ENCODE measurements at places on chromosomes 3 and 15.

DNA sequence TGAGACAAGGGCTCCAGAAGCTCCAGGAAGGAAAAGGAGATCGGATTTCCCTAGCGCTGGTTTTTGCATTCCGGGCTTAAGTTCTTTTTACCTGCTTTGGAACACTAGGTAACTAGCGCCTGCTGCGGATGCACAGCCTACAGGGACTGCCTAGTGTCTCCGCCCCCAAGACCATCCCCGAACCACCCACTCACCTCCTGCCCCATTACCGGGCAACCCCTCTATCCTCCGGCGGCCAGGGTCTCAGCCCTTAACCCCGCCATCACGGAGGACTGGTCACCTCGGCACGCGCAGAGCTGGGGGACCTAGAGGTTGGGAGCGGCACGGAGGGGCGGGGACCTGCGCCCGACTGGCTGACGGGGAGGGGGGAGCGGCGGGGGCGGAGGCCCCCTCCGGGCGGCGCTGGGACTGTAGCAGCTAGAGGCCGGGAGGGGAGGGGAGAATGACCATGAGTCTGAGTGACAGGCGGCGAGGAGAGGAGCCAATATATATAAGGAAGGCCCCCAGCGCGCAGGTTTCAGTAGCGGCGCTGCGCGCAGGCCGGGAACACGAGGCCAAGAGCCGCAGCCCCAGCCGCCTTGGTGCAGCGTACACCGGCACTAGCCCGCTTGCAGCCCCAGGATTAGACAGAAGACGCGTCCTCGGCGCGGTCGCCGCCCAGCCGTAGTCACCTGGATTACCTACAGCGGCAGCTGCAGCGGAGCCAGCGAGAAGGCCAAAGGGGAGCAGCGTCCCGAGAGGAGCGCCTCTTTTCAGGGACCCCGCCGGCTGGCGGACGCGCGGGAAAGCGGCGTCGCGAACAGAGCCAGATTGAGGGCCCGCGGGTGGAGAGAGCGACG is at the start of gene DLL4:
TSS of gene DLL4 (plus strand) at position 520 of the 839 bp plus-strand sequence. CDS start 329 bp downstream, outside the sequence.
- peak; percentile 51 for DNase-seq

GRCh38 chr3:57927916-57928315 is 80.3 kb upstream of the FLNB start:
- peak; percentile 44 for DNase-seq

DNA sequence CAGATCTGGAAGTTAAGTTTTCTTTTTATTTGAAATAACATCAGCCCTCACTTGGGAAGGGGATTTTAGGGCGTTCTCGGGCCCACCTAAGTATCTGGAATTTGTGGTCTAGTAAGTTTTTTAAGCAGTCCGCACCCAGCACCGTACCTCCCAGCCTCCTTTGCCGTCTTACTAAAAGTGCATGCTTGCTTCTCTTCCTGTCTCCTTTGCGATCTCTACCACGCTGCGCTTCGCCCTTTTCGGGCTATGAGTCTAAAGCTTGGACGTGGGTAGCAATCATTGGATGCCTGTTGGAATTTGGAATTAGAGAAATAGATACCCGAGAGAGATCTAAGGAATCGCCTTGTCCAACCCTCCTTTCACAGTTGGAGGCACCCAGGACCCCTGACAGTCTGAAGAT is 1.1 kb downstream of the THSD4 start:
- DNase-seq = no peak

DNA sequence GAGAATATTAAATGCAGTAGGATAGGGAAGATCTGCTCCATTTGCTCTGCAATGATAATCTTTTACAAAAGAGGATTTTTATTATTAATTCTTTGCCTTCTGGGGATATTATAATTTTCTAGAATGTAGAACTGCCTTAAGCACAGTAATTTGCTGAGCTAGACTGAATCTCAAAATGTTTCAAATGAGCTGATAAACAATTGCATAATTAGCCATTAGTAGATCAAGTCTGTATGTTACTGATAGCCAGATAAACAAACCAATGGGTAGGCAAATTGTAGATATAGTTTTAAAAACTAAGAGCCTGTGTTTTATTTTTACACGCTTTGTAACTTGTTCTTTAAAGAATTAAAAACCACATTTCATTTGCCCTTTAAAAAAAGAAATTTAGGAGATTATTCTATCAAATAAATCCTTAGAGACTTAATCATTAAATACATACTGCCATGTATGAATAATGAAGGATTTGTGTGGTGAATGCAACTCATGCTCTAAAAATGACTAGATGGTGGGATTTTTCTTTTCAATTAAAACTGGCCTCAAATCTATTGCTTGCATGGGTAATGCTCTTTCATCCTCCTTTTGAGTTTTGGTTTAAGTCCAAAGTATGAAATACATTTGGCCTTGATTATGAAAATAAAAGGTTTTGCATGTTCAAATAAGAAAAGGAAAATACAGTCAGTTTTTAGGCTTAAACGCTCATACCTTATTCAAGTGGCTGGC is 32.6 kb upstream of the NANOGP8 start:
- DNase-seq = no peak

GRCh38 chr15:73584699-73585420 is 48.3 kb downstream of the NPTN start:
- peak; percentile 67 for DNase-seq

DNA sequence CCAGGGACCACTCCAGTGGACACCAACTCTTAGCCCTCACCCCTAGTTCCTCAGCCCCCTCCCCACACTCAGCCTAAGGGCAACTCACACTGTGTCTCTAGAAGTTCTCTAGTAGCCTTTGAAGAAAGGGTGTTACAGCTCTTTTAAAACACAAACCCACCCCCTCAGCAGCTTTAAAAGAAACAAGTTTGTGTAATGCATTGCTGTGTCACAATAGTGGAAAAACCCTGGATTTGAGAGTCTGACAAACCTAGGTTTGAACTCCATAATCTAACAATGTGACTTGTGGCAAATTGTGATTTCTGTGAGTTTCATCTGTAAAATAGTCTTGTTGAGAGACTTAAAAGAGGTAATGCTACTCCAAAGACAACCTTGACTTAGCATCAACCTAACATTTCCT is 54.0 kb downstream of the PLCH1 start:
- peak; percentile 13 for DNase-seq

- DNase-seq = no peak
Measured at GRCh38 chr3:122353215-122353614, 28.2 kb downstream of the CSTA start.

- DNase-seq = no peak
Measured at GRCh38 chr3:108008106-108008505, 82.7 kb downstream of the CD47 start.

DNA sequence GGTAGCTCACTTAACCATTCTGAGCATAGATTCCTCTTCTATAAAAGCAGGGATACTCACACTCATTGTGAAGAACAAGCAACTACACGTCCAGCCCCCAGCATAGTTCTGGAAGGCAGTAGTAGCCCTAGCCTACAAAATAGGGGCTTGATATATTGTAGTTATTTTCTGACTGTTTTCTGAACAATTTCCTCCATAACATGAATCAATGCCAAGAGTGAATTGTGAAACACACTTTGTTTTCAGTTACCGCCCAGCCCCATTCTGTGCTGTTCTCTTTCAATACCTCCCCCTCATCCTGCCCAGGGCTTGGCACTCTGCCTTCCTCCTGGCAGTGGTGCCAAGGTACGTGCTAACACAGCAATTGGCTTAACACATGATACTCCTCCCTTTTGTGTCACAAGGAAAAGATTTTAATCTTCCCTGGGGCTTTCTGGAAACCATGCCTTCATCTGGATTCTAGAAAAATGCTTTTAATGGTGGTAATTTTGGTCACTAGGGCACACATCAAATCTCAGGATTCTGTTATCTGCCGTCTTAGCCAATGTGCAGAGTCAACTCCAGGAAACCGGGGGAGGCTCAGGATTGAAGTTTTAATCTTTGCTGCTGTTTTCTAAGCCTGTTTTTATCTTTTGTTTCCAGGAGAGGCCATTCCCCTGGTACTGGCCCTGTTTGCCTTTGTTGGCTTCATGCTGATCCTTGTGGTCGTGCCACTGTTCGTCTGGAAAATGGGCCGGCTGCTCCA is 37.2 kb downstream of the IL20RB start:
- peak; percentile 79 for DNase-seq

GRCh38 chr3:114796796-114797195 is 350.3 kb downstream of the ZBTB20 start:
- no peak for DNase-seq

DNA sequence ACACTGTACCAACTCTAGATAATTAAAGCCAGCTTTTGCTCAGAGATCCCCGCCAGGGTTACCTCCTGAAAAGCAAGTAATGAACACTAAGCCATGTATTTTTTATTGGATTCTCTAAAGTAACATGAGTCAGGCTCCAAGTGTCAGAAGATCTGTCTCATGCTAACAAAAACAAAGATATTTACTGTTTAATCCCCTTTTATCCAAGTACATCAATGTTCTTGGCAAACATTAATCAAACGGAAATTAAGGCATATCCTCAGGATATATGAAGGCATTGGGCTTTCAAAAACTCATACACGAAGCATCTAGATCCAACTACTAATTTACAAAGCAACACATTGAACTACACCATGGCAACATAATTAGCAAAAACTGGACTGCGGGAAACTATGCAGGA is 37.2 kb downstream of the MYO5A start:
- no peak for DNase-seq

- peak; percentile 47 for DNase-seq
Measured at GRCh38 chr15:25368850-25369249, 70.0 kb downstream of the UBE3A start.

DNA sequence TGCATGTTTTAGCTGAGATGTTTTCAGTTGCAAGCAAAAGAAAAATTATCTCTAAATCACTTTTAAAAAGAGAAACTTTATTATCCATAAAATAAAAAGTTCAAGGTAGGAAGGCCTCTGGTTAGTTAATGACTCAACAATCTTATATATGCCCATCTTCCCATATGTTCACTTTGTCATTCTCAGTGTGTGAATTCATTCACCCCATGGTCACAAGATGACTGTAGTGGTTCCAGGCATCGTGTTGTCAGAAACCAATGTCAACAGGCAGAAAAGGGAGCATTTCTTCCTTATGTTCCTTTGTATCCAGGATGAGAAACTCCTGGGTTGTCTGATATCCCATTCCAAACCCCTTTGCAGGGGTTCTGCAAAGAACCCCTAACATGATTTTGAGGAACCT is 119.9 kb upstream of the RAP2B start:
- DNase-seq = no peak

GRCh38 chr15:36632226-36632625 is 52.8 kb downstream of the CDIN1 start:
- DNase-seq = peak; percentile 62

DNA sequence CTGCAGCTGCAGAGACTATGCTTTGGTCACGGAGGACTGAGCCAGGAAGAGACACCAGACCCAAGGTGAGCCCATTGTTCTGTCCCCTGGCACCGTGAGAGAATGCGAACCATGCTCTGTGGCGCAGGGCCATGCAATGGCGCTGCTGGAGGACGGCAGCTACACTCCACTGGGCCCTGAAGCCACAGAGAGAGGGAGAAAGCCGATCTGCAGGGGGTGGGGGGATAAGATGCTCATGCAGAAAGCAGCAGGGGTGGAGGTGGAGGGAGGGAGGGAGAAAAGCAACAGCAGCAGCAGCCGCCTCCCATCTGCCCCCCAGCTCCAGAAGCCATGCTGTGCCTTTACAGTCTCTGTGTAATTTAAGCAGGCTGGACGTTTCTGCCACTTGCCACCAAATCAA is 5.3 kb downstream of the BDH1 start:
- no peak for DNase-seq

DNA sequence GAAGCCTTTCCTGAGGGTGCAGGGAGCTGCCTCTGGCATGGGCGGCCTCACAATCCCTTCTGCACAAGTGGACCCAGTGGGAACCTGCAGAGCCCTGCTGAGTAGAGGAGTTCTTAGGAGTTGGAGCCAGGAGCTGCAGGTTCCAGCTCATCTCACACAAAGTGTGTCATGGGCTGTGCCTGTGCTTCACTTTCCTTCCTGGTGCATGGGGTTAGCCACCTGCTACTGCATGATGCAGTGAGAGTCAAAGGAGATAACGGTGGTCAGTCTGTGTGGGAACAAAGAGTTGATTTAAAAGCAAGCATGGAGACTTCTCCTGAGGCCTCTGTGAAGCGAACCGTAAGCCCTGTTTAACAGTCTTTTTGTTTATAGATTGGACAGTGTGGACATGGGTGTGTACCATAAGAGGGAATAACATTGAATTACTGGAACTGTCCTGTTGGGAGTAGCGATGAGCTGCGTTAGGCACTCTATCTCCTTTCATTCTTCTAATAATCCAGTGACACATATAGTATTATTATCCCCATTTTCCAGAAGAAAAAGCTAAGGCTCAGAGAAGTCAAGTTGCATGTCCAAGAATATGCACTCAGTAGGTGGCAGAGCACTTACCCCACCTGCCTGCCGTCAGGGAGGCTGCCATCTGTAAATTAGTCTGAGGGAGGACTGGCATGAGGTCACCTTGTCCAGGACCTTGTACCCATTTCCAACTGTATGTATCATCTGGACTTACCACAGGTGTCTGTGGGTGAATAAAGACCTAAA is 68.7 kb upstream of the PRR23C start:
- no peak for DNase-seq

- no peak for DNase-seq
Measured at GRCh38 chr3:24272875-24273274, 221.8 kb downstream of the THRB start.

DNA sequence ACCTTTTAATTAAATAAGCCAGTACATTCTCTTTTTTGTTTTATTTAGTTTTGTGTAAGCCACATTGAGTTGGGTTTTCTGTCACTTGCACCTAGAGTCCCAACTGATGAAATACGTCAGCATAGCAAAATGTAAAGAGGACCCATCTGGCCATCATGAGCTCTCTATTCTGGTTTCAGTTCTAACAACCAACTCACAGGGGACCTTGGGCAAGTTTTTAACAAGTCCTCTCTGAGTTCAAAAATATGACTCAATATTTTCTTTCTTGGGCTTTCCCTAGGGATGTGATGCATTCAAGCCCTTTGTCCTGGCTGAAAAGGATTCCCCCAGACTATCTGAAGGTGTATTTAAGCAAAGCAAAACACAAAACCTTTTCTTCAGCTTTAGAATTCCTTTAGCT is 32.9 kb downstream of the PLCH1 start:
- DNase-seq = no peak

DNA sequence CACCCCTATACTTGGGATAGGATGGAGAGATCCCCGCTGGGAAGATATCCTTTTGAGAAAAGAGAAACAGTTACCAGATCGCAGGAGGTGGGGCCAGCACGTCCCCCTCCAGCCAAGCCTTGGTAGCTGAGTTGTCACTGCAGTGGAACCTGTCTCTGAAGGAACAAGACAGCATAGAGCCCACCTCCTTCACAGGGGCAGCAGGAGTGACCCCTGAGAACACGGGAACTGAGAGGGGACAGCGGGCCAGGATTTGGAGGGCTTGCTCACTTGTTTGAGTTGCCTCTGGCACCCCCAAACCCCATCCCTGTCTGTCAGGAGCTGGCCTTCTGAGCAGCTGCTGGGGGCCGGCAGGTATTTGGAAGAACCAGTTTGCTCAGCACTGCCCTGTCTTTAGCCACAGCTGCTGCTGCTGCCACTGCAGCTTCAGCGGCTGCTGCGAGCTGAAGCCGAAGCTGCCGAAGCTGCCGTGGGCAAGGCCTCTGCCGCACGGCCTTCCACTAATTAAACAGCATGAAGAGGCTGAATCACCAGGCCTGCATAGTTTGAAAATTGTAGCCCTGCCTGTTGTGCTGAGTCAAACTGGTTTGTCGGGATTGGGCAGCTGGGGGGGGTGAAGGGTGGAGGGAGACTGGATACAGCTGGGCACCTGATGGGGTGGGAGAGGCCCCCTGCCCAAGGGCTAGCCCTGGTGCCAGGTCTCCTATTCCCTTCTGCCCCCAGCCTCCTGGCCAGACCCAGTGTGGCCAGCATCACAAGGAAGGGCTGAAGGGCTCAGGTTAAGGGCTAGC is 4.0 kb downstream of the EPHB3 start:
- DNase-seq = peak; percentile 31

GRCh38 chr15:76433798-76434400 is 97.3 kb downstream of the ISL2 start:
- DNase-seq = peak; percentile 51

- DNase-seq = no peak
Measured at GRCh38 chr3:5231487-5231886, 44.0 kb downstream of the EDEM1 start.

Measured in choroid plexus epithelial cell (primary cell).